ENCODE measurements at places on chromosomes 5 and 9. TPM values are rescaled to one million over a fixed set of nuclear protein-coding genes. Genes with fewer than 3 reads are reported as not detected.

SPINK7 gene
- 0.47 TPM for total RNA-seq

PAXX gene
- 45.6 TPM for total RNA-seq

EMB gene
- total RNA-seq, result 46.5 TPM

HAUS6 gene
- total RNA-seq, result 14.3 TPM

PRRT1B gene
- total RNA-seq, result not detected

ZNF883 gene
- total RNA-seq, result 1.6 TPM

OR13C4 gene
- total RNA-seq, result not detected

MRPL36 gene
- total RNA-seq, result 75.0 TPM

CRHBP gene
- total RNA-seq, result not detected

Data from hair follicular keratinocyte (primary cell).